ENCODE measurements at places on chromosomes 1 and 21.

DNA sequence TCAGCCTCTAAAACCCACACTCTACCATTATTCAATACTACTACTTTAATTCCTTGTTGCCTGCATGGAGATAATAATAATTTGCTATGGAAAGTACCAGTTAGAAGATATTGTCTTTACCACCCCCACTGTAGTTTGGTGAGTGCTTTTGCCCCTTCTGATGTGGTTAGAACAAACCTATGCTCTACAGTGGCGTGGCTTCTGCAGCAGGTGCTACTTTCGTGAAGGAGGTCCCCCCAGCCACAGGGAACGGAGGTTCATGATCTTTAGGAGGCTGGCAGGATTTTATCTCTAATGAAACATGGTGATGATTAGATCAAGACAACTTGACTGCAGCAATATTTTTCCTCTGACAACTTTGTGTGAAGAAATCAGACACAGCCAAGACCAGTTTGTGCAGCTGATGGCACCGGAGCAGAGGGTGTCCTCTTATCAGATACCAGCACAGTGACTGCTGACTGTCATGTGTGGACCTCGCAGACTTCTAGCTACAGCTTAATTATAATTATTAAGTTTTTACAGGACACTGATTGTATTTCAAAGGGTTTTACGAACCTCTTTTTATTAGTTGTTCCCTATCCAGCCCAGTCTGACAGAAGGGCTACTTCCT lies 10.7 kb upstream of the TCHH start:
- no peak for DNase-seq

DNA sequence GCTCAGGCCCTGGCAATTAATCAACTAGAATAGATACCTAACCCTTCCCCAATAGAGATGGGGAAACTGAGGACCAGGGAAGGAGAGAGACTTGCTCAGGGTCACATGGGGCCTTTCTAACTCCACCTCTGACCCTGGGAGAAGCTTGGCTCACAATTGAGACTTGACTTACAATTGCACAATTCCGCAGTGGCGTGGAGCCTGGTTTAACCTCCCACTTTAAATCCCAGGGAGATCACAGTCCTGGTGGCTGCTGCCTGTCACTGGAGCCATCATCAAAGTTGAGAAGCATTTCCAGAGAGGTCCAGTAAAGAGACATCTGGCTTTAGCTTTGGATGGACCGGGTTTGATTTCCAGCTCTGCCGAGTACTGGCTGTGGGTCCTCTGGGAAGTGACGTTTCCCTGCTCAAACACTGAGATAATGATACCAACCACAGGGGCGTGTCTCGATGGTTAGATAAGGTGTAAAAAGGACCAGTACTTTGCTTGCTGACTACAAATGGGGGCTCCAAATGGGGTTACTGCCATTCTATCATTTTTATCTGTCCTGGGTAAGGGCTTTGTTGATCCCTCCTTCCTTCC lies 39.3 kb downstream of the TRIM62 start:
- no peak for DNase-seq

DNA sequence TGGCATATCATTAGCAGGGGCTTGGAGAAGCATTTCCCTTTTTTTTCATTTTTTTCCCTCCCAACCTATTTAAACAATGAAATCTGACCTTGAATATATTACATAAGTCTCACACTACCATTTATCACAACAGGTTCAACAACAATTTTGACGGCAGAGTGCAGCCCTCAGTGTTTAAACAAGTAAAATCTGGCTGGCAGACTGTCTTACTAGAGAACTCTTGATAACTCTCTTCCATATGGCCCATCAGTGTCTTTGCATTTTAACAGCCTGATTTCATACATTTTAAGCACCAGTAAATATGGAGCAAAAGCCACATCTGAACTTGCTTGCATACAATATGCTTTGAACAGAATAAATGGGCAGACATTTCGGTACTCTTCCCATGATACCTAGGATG lies 213.0 kb downstream of the KCTD3 start:
- no peak for DNase-seq

DNA sequence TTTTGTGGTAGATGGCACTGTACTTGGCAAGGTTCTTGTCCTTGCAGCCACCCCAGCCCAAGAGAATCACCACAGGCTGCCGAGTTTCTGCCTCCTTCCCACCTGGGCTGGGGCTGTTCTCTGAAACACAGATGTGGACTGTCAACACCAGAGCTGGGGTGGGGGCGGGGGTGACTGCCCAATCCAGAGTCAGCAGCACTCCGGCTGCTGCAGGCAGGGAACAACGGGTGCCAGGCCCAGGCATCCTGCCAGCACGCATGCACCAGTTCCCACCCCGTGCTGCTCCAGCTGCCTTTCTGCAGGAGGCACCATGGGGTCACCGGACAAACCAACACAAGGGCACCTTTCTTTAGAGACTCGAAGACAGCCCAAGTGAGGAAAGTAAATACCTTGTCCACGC lies 14.1 kb downstream of the TMEM53 start:
- no peak for DNase-seq

DNA sequence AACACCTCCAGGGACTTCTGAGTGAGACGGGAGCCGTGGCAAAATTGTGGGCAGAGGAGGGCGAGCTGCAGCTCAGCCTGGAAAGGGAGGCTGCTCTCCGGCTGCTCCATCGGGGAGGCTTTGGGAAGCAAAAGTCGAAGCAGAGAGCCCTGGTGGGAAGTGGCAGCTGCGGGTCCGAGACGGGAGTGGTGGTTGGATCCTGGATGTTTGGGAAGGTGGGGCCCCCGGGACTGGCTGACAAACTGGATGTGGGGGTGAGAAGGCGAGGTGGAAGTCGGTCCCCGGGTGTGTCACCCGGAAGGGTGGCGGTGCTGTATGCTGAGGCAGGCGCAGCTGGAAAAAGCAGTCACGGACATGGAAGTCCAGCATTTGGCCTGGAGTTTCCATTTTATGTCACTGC lies 52.1 kb downstream of the KCNAB2 start:
- no peak for DNase-seq

DNA sequence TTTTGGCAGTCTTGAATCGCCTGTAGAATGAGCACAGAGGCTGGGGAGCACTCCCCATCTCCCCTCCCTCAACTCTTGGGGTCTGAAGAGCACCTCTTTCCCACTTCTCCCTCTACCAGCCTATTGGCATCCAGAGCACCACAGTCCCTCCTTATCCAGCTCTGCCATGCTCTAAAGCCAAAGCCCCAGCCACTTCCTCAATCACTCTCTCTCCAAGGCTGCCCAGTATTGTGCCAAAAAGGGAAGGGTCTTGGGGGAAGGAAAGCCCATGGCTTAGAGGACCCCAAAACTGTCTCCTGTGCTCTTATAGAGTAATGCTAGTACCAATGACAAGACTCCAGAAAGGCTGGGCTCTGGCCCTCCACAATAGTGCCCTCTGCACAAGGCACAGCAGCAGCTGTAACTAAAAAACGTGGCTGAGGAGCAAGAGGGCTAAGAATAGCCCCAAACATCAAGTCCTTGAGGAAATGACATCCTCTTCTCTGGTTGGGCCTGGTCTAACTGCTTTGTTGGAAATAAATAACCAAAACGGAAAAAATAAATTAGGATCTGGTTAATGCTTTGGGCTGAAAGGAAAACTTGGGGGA lies 28.4 kb downstream of the SLC27A3 start:
- no peak for DNase-seq

DNA sequence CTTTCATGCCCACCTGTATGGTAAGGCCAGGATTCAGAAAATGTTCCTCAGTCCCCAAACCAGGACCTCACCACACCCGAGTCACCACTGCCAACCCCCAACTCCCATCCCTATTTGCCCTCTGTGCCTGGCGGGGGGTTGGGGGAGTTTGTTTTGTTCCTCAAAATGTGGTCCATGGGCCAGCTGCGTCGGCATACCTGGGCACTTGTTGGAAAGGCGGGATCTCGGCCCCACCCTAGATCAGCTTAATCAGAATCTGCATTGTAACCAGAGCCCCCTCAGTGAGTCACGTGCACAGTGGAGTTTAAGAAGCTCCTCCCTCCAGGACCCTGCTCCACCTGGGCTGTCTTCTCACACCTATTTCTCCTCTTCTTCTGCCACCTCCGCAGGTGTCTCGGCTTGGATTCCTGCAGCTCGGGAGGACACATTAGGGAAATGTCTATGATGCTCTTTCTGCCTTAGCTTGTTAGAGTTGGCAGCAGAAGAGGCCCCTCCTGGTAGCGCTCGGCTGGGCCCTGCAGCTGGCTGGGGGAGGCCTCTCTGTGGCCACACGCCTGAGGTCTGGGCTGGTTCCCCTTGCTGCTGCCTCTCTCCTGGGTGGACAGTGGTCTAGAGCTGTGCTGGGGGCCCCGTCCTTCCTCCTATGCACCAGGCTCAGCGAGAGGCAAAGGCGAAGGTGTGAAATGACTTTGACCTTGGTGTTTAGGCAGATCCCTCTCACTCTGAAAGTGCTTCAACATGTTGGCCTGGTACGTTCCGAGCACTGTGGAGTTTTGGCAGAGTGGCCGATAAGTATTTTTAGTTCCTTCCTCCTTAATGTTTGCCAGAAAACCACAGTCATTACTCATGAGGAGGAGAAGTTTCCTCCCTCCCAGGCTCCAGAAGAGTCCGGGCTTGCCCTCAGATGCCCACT lies 41.8 kb upstream of the CAMTA1 start:
- DNase-seq = no peak

GRCh38 chr1:208126108-208126507 lies 118.1 kb downstream of the PLXNA2 start:
- no peak for DNase-seq

DNA sequence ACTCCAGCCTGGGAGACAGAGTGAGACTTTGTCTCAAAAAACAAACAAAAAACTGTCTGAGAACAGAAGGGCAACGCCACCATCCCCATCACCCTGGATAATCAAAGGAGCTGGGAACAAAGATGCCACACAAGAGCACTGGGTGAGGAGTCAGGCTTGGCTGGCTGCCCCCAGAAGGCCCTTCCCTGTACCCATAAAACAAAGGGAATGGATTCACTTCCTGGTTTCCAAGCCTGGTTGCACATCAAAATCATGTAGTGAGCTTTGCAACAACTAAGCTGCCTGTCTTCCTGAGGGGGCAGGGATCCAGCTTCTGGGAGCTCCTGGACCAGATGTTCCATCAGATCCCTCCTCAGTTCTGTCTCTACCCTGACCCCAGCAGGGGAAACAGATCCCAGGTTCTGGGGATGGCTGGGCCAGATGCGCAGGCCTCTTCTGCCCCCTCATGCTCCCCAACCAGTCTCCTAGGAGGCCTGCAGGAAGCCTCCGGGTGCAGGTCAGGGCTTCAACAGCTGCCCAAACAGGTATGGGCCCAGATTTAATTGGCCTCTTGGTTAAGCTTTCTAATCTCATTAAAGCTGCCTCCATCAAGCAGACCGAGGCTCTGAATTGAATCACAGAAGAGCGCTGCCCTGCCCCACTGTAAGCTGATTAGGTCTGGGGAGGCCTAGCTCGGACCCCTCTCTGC lies 97.8 kb downstream of the MRPL37 start:
- no peak for DNase-seq

DNA sequence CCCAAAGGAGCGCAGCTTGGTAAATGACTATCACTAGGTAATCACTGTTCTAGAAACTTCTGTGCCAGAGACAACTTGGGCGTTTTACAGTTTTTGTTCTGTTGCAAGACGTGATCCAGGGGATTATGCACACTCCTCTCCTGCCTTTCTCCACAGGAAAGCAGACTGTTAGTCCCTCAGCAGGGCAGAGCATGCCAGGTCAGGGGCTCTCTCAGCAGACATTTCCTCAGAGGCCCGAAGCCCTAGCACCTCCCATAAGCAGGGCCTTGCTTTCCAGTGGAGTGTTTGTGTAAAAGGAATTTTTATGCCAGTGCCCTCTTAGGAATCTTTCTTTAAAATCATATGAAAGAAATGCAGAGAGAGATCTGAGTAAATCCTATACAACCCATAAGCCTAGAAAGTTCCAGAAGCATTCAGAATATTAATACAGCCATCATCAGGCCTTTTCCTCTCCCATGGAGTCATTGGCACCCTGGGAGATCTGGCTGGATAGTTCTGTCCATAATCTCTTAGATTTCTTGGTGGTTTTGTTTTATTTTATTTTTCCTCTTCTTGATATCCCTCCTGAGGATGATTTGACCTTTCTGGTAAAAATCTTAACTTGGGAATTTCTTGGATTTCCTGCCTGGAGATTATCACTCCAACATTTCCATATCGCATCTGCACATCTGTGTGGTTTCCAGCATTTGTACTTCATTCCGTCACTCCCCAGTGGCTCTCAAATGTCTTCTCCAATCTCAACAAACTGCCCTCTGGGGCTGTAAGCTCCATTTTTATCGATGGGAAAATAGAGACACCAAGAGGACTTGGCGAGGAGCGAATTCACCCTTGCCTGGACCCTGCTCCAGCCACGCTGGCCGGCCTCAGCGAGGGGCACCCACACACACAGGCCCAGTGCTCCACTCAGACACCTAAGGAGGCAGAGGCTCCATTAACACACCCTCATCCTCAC lies 116.1 kb downstream of the PSMG1 start:
- DNase-seq = no peak

DNA sequence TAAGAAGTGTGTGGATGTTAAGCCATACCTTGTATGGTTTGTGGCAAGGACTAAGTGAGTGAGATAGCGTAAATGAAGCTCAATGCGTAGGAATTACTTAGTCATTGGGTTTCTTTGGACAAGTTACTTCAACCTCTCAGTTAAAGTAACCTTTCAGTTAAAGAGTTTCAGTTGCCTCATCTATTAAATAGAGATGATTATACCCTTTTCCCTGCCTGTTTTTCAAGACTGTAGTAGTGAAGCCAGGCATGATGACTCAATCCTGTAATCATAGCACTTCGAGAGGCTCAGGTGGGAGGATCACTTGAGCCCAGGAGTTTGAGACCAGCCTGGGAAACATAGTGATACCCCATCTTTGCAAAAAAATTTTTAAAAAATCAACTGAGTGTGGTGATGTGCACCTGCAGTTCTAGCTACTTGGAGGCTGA lies 6.3 kb downstream of the ZMPSTE24 start:
- DNase-seq = no peak

- peak; percentile 56 for DNase-seq
Measured at GRCh38 chr21:42513985-42514882, 582 bp downstream of the SLC37A1 start.

- no peak for DNase-seq
Measured at GRCh38 chr1:178434360-178434759, 62.4 kb downstream of the CLEC20A start.

GRCh38 chr1:229990326-229990725 lies 76.7 kb upstream of the GALNT2 start:
- DNase-seq = no peak
